ENCODE measurements at places on chromosomes 5 and 9.

DNA sequence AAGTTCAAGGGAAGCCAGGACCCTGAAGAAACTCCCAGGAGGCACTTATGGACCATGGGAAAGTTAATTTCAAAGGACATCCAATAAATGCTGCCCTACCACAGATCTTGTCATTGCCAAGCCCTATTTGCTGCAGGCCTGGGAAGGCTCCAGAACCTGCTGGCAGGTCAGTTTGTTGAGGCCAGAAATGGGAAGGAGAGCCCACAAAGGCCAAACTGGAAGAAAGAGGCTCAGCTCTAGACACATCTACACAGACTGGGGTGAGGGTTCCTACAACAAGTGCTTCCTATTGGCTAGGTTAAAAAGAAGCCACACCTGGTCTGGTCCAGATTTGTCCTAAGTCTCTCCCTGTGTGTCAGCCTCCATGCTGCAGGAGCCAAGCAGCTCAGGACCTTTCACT, 94.4 kb downstream of the SIL1 start:
- no peak for DNase-seq

GRCh38 chr5:133260715-133261114, 208.9 kb downstream of the HSPA4 start:
- DNase-seq: no peak

GRCh38 chr5:38453506-38453905, 102.9 kb downstream of the LIFR start:
- DNase-seq: no peak

- DNase-seq: no peak
Observed at GRCh38 chr5:39631958-39632357, 207.2 kb upstream of the DAB2 start.

GRCh38 chr5:168390491-168390890, 95.8 kb upstream of the RARS1 start:
- no peak for DNase-seq

DNA sequence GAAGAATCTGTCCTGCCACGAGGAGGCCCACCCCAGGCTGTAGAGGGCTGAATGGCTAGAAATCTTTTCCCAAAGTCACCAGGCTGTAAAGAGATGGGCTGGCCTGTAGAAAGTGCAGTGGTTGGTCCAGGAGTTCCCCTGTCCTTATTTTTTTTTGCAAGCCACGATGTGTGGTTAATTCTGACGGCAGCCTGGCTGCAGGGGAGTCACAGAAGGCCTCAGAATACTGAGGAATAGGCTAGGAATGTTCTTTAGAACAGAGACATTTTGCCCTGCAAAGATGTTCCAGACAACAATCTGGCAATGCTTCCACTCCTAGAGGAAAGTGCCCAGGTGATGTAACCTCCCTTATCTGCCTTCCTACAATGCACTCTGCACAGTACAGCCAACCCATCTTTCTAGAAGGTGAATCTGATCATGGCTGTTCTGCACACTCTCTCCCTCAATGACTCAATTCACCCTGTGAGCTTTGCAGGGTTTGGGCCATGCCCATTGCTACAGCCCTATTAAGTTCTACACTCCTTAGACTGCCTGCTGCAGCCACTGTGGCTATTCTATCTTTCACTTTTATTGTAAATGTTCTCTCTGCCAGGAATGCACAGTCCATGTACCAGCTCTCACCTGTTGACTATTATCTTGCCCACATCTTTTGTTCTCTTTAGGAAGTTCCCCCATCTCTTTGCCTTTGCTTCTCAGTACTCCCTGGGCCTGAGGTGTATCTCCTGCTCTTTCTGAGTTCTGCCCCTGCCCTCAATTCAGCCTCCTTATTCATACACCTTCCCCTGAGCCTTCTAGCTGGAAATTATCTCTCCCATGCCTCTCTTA, 377.8 kb upstream of the CLINT1 start:
- DNase-seq: no peak

- DNase-seq: no peak
Observed at GRCh38 chr5:174767670-174768069, 43.3 kb downstream of the MSX2 start.

- DNase-seq: no peak
Observed at GRCh38 chr5:31404325-31404724, 127.6 kb downstream of the DROSHA start.

GRCh38 chr5:129858131-129858675, 46.1 kb upstream of the CHSY3 start:
- no peak for DNase-seq

GRCh38 chr9:91073049-91073810, 271.6 kb downstream of the SYK start:
- DNase-seq: no peak

- no peak for DNase-seq
Observed at GRCh38 chr5:39164016-39164415, 55.3 kb downstream of the FYB1 start.

- no peak for DNase-seq
Observed at GRCh38 chr9:132412089-132412488, 2.1 kb downstream of the CFAP77 start.

GRCh38 chr5:28329176-28329575, 1290.8 kb upstream of the CDH9 start:
- no peak for DNase-seq

DNA sequence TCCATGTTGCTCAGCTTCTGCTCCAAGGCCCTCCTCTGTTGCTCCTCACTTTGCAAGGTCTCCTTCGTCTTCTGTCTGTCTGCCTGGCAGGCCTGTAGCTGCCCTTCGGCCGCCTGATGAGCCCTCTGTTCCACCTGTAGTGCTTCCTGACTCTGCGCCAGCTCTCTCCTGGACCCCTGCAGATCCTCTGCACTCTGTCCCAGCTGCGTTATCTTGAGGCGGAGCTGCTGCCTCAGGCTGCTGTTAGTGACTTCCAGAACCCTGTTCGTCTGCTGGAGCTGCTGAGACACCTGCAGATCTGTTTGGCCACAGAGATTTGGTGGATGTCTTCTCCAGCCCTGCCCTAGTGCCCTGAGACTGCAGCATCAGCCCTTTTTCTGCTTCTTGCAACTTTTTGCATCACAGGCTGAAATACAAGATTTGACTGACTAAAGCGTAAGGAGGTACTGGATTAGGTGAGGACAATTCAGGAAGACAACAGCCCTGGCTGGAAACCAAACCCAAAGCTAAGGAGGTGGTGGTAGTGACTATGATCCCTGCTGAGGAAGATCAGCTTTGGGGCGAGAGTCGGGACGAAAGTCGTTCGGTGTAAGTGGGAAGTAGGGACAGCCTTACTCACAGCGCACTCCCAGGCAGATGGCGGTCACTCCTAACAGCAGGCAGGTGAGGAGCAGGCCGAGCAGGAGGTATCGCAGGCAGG, 2.1 kb downstream of the CD72 start:
- DNase-seq: no peak

- no peak for DNase-seq
Observed at GRCh38 chr9:78326564-78326963, 29.6 kb downstream of the PSAT1 start.

- DNase-seq: no peak
Observed at GRCh38 chr9:98784831-98785806, 11.2 kb downstream of the ANKS6 start.

- no peak for DNase-seq
Observed at GRCh38 chr9:113612828-113613227, 149.3 kb downstream of the RGS3 start.

- no peak for DNase-seq
Observed at GRCh38 chr9:121059998-121060636, 10.0 kb upstream of the C5 start.

- DNase-seq: no peak
Observed at GRCh38 chr9:123685489-123686083, 244.3 kb downstream of the DENND1A start.

DNA sequence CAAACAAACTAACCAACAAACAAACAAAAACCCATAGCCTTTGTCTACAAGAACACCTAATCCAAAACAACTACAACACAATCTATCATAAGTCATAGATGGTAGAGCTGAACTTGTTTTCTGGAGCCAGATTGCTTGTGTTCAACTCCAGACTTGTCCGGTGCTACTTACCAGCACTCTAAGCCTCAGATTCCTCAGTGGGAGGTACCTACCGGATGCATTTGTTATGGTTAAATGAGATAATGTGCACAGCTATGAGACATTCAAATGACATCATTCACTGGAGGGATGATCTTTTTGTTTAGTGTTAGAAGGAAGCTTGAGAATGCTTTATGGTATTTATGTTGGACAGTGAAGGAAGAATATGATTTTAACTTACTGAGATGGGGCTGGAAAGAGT, 592.9 kb upstream of the C9orf72 start:
- DNase-seq: no peak

- no peak for DNase-seq
Observed at GRCh38 chr9:127904561-127905003, 5.2 kb upstream of the ST6GALNAC6 start.

DNA sequence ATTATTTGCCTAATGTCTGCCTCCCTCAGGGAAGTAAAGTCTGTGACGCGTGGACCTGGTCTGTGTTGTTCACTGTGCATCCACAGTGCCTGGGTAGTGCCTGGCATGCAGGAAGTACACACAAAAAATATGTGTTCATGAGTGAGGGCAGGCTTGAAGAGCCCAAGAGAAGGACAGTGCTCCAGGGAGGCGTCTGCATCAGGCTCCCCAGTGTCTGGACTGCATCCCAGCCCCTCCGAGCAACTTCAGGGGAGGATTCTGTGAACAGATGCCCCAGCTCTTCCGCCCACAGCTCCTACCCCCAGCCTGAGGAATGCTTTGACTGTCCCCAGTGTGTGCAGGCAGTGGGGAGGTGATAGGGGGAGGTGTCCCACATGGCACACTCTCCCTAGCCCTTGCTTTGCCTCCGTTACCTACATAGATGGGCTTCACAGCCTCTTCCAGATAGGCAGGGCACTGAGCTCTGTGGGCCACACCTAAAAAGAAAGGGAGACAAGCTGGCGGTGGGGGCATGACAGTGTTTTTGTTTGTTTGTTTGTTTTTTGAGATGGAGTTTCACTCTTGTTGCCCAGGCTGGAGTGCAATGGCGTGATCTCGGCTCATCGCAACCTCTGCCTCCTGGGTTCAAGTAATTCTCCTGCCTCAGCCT, 25.4 kb downstream of the IRF1 start:
- no peak for DNase-seq

GRCh38 chr5:57004800-57005199, 52.9 kb upstream of the MIER3 start:
- DNase-seq: no peak

GRCh38 chr5:133400831-133401351, 211.4 kb downstream of the FSTL4 start:
- no peak for DNase-seq

DNA sequence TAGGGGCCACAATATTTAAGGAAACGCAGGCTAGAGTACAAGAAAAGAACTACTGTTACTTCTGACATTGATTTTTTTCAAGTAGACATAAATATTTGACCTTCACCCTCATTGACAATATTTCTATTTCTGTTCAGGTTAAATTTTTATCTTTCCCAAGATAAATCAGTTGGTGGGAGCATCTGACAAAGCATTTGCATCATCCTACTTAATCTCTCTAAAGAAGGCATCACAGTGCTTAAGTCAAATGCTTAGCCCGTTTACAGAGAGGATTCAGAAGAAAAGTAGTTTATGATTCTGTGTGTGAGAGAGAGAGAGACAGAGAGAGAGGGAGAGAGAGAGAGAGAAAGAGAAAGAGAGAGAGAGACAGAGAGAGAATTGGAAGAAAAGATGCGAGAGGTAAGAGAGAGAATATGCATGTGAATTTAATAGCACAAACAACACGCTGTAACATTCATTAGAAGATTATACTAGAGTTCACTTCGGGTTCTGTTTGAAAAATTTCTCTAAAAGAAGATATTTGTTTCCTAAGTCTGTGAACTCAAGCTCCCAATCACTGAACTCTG, 1093.3 kb upstream of the CDH6 start:
- no peak for DNase-seq

DNA sequence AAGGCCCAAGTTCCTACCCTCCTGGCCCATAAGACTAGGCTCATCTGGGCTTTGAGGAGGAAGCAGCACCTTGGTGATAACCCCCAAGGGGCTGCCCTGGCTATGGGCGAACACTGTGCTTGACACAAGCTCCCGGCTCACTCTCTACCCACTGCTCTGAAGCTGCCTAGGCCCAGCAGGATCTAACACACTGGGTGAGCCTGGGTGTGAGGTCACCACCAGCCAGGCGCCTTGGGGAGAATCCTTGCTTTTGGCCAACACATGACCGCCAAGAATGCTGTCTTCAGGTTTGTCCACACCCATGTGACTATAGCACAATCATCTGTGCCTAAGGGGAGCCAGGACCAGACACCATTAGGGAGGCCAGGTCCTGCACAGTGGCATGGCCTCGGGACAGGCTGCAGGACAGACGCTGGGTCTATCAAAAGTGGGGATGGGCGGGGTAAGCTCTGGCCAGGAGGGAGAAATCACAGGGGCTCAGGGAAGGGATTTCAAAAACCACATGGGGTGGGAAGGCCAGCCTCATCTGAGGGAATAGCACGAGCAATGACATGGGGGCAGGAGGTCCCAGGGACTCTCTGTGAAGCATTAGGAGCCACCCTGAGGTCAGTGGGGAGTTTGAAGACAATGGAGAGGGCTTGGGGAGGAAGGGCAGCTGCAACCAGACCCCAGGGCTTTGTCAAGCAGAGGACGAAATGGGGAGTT, 29.6 kb downstream of the BICD2 start:
- DNase-seq: no peak

DNA sequence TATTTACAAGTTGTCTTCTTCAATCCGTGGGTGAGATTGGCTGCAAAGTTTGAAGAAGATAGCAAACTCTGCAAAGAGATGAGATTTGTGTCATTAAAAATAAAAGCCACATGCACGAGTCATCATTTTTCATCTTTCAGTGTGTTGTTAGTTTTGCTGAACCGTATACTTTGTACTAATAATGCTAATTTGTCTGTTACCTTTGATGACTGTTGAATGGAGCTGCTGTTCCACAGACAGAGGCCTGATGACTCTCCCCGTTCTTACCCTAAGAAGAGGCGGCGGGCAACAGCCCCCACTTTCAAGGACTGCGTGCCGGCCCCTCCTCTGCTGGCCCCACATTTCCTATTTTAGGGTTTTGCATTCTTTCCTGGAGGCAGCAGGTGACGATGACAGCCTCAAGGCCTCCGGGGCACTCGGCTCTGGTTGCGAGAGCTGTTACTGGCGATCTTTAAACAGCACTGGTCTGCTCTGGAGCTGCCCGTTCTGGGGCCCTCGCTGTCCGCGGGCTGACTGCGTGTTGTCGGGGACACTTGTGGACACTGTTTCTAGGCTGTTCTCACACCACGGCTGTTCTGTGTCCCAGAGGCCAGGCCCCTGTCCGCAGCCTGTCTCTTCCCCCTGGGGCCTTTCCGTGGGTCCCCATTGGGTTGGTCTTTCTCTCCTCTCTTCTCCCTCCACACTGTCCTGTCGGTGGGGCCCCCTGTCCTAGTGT, 35.1 kb downstream of the NDUFS6 start:
- no peak for DNase-seq

- no peak for DNase-seq
Observed at GRCh38 chr9:114688909-114689610, 7.1 kb upstream of the TEX48 start.

- no peak for DNase-seq
Observed at GRCh38 chr9:107307331-107307730, 24.3 kb downstream of the RAD23B start.

GRCh38 chr5:108560581-108560980, 178.7 kb upstream of the FBXL17 start:
- DNase-seq: no peak
